ENCODE measurements at places on chromosomes 5 and 9.

DNA sequence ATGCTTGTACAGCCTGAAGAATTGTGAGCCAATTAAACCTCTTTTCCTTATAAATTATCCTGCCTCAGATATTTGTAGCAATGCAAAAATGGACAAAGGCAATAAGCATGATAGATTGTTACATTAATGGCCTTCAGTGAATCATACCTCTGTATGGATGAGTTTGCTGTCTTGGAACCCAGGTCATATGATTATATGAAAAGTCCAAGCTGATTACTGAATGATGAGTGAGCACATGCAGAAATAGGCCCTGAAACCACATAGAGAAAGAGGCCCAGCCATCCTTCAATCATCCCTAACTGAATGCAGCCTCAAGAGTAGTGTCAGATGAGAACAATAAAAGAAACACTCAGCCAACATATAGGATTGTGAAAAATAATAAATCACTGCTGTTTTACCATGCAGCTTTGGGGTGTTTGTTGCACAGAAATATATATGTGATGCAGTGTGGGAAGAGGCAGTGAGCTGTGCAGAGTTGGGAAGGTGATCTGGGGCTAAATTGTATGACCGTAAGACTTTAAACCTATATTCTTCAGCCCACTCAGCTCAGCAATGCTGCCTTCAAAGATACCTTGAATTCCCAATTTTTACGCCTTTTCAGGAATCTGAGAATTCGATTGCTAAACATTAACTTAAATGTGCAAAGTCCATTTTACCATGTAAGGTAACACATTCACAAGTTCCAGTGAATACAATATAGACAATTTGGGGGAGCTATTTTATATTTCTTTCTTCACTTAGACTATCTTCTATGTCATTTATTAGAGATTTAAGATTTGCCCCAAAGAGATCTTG lies 36.3 kb upstream of the SHISAL2B start:
- DNase-seq: no peak

- no peak for DNase-seq
These were observed 40.7 kb downstream of the CNTRL start for GRCh38 chr9:121115466-121115865.

GRCh38 chr9:29160763-29161353 lies 1587.6 kb upstream of the C9orf72 start:
- no peak for DNase-seq

- no peak for DNase-seq
These were observed 53.3 kb downstream of the PDE4D start for GRCh38 chr5:59840200-59840601.

DNA sequence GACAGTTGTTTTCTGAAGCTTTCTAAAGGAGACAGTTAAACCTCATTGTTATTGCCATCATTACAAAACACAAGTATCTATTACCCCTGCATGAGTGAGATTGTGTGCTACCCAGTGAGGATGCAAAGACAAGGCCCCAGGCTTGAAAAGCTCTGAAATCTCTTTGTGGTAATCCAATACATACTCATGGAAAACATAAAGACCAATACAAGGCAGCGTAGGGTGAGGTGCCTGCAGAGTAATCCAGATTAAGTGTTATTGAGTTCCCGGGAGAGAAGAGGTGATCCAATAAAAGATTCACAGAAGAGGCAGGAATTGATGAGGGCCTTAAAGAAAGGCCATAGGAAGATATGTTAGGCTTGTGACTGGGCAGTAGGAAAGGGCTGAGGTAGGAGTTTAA lies 150.1 kb downstream of the MEF2C start:
- DNase-seq: no peak

- DNase-seq: no peak
These were observed 38.0 kb downstream of the HABP4 start for GRCh38 chr9:96487949-96488348.

GRCh38 chr5:159342840-159343239 lies 12.6 kb upstream of the IL12B start:
- DNase-seq: no peak

- no peak for DNase-seq
These were observed 244.4 kb downstream of the FANCC start for GRCh38 chr9:95073042-95073607.

DNA sequence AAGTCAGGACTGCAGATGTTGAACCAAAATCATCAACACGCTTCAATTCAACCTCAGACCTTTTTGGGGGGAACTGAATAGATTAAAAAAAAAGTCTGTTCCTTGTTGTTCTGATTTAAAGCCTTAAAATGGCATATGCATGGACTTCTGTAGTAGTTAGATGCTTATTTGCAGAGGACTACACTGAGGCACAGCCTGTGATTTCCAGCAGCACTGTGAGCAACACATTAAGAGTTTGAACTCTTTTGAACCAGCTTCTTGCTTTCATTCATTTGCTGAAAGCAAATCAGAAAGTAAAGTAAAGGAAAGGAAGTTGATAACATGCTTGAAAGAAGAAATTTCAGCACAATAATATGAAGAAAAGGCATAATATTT lies 60.7 kb upstream of the DMAC1 start:
- no peak for DNase-seq

DNA sequence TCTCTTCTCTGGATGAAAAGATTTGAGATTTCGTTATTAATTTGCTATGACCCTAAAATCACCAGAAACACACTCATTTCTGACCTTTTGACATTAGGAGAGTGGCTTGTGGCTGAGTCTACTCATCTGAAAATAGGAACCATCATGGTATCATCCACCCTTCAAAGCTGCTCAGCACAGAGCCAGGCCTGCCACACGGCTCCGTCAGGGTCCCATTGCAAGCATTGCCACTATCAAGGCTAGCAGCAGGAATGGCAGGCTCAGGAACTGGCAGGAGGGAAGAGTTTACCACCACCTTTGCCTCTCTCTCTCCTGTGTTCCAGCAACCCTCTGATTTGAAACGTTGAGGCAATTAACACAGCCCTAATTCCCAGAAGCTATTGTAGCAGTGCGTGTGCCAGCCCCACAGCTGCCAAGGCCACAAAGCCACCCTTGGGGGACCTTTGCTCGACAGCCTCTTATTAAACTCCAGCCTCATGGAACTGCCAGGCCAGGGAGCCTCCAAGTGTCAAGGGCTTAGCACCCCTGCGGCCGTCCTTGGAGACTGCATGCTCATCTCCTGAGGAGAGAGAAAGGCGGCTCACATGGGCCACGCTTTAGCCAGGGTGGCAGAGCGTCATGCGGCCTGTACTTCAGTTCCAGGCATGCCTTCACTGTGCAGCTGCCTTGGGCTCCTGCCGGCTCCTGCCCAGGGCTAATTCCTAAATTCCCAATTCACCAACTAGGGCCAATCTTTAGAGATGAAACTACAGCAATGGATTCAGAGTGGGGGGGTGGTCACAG lies 145.9 kb downstream of the ROR2 start:
- no peak for DNase-seq

DNA sequence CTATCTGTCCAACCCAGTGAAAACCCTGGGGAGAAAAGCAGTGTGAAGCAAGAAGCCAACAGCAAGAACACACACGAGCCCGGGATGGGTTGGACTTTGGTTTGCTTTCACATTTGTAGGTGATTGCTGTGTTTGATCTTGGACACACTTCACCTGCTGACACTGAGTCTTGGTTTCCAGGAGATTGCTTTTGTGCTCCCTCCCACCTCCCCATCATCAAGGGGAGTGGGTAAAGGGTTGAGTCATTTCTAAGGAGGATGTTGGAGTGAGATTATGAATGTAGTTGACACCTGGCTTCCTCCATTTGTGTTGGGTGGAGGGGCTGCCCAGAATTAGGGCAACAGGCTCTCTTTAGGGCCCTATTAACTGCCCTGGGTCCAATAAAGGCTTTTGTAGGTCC lies 37.5 kb downstream of the ANKDD1B start:
- DNase-seq: no peak

- DNase-seq: no peak
These were observed 134.5 kb downstream of the FANCC start for GRCh38 chr9:95182854-95183563.

DNA sequence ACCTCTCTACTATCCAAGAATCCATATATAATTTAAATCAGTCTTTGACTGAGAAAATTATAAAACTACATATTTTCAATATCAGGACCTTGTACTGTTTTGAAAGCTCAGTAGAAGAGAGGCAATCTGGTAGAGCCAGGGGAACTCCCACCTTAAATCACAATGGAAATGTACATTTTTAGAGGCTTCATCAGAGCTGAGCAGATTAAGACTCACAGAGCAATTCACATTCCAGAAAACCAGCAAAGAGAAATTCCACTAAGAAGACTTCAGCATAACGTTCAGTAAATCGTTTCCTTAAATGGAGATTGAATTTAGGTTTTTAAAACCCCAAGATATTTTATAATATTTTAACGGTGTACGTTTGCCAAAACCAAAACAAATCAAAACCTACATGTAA lies 227.8 kb upstream of the TRPM3 start:
- no peak for DNase-seq

DNA sequence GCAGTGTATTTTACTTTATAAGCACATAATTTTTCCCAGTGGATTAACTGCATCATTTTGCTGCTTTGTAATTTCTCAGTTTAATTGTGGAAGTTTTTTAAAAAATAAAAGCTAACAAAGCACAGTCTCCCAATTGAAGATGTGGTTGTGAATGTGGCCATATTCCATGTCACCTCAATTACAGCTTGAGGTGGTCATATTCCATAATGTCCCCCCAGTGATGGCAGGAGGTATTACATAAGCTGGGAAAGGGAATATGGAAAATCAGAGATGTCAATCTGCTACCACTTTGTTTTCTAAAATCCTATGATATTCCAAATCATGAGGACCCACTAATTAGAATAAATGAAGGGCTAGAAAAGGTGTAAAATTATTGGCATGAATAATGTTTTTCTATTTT lies 1672.0 kb upstream of the CDH9 start:
- no peak for DNase-seq

- DNase-seq: no peak
These were observed 1.9 kb downstream of the SPRY4 start for GRCh38 chr5:142322747-142323479.

- DNase-seq: no peak
These were observed 6.2 kb upstream of the CPEB4 start for GRCh38 chr5:173881811-173882575.

DNA sequence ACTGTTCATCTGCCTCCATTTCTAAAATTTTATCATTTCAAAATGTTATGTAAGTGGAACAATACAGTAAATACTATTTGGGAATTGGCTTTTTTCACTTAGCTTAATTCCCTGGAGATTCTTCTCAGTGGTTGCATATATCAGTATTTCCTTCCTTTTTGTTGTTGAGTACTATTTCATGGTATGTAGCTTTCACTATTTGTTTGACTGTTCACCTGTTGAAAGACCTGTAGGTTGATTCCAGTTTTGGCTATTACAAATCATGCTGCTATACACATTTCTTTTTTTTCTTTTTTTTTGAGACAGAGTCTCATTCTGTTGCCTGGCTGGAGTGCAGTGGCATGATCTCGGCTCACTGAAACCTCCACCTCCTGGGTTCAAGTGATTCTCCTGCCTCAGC lies 33.0 kb upstream of the PWWP2A start:
- no peak for DNase-seq
